ENCODE measurements at places on chromosomes 4 and X.

- DNase-seq = no peak
These were observed 113.0 kb downstream of the UCHL1 start for GRCh38 chr4:41369680-41370079.

- DNase-seq = no peak
These were observed 22.0 kb downstream of the CCNQ start for GRCh38 chrX:153576961-153577360.

DNA sequence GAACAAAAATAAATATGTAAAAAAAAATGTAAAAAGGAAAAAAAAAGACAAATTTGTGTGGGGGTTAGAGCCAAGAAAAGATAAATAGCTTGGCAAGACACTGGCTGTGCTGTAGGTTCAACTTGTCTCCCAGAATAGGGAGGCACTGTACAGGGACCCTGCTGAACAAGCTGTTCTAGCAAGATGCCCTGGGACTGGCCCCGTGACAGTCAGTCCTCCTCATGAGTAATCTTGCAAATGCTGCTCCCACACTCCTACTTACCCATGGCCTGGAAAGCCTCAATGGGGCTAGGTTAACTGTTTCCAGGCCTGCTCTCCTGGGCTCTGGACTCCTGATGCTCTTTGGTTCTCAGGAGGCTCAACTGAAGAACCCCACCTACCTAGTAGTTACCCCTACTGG is 106.8 kb downstream of the ATG4A start:
- no peak for DNase-seq

DNA sequence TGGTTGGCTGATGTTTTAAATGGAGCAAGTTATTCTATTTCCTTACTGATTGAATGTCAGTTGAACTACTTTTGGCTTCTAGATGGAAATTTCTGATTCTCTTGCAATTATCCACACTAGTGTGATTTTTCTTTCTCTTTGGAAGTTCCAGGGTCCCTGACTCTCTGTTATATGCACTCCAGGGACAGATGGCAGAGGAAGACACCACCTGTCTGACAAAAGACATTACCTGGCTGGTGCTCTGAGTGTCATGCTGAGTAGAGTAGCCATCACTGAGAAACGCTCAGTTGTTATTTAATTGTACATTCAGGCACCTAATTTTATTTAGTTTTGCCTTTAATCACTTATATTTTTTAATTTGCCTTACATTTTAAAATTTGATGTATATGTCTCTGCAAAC is 105.4 kb upstream of the TLL1 start:
- DNase-seq = no peak

DNA sequence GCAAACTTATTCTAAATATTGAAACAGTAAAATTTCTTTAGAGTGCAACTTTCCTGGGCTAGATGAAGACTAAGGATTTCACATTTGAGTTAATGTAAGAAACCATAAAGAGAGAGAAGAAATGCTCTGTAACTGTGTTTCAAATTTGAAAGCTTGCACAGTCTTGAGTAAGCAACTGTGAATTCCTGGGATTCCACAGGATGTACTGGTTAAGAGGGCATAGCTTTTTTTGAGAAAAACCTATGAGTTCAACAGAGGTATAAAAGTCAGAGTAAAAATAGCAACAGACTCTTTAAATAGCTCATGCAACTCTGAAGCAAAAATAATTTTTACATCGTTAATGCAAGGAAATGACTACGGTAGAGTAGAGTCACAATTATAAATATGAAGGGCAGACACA is 25.5 kb downstream of the ZNF330 start:
- DNase-seq = no peak

- DNase-seq = no peak
These were observed 32.1 kb downstream of the CCKAR start for GRCh38 chr4:26458157-26458561.

DNA sequence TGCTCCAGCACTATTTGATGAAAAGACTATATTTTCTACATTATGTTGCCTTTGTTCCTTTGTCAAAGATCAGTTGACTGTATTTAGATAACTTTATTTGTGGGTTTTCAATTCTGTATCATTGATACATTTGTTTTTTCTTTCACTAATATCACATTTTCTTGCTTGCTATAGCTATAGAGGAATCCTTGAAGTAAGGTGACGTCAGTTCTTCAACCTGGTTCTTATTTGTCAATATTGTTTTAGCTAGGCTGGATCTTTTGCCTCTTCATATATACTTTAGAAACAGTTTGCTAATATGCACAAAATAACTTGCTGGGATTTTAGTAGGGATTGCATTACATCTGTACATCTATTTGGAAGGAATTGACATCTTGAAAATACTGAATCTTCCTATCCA is 21.0 kb downstream of the TECRL start:
- no peak for DNase-seq

DNA sequence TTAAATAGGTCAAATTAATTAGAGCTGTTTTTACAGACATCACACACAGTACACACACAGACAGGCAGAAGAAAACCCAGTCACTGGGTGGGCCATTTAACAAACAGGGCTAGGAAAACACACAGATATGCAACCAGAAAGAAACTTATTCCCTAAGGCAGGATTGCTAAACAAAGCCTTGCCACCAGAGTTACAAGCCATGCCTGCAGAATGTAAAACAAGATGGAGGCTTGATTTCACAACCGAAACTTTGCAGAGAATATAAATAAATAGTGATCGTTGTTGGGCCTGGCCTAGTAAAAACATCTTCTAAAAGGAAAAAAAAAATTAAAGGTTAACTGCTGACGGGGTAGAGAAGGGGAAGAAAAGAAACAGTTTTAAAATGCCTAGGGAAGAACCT is 212.3 kb downstream of the NAP1L3 start:
- no peak for DNase-seq

Data from NCI-H774 (cell line).